ENCODE measurements at places on chromosomes 13 and 19.

- no peak for DNase-seq
Measured at GRCh38 chr19:29118389-29118788, 94.6 kb downstream of the UQCRFS1 start.

DNA sequence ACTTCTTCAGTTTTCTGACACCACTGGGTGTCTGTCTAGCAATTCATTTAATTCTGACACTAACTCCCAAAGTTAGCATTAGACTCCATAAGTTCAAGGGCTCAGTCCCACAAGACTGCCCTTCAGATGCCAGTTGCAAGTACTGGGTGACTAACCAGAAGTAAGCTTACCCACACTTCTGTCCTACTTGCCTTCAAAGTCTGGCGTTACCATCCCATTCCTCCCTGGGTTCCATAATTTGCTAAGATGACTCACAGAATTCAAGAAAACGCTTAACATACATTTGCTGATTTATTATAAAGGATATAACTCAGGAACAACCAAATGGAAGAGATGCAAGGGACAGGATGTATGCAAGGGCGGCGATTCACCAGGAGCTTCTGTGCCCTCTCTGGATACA is 45.5 kb upstream of the NPAS1 start:
- DNase-seq, result no peak

GRCh38 chr19:14577885-14578427 is 4.9 kb upstream of the CLEC17A start:
- DNase-seq, result no peak

DNA sequence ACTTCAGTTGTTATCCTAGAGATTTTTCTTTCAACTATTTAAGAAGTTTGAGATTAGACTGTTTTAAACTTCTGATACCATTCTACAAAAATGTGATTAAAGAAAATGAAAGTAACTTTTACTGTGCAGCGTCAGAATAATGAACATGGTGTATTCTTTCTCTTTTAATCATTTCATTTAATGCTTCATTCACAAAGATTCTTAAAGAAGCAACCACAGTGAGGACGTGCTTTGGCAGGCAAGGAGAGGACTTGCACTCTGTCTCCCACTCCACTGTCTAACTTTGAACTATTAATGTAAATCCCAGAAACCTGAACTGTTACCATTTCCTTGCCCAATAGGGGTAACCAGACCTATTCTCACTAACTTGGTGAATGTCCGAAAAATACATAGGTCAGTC is 137.0 kb downstream of the KCNRG start:
- no peak for DNase-seq

DNA sequence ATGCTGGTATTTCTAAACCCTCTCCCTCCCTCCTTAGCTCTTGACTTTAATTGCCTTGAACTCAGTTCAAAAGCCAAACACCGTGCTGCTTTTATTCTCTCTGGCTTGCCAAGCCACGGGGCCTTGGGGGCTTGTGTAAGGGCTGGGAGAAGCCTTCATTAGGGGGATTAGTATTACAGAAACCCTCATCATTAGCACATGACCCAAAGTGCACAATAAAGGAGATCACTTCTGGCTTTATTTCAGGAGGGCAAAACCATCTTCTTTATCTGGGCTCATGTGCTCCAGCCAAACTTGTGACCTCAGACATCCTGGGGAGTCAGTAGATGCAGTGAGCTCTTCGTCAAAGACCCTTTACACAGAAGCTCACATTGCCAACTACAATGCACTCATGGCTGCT is at the start of gene DCT:
DCT (minus strand) TSS at position 67 of the 400 bp plus-strand sequence. CDS start 427 bp downstream, outside the sequence.
- no peak for DNase-seq

- no peak for DNase-seq
Measured at GRCh38 chr19:38550376-38550775, 67.4 kb downstream of the MAP4K1 start.

- DNase-seq, result no peak
Measured at GRCh38 chr13:101751488-101751887, 299.0 kb downstream of the ITGBL1 start.

- peak; percentile 22 for DNase-seq
Measured at GRCh38 chr19:11767633-11768133, 883 bp downstream of the ZNF441 start.

- no peak for DNase-seq
Measured at GRCh38 chr19:48648134-48648533, 2.1 kb upstream of the CA11 start.

DNA sequence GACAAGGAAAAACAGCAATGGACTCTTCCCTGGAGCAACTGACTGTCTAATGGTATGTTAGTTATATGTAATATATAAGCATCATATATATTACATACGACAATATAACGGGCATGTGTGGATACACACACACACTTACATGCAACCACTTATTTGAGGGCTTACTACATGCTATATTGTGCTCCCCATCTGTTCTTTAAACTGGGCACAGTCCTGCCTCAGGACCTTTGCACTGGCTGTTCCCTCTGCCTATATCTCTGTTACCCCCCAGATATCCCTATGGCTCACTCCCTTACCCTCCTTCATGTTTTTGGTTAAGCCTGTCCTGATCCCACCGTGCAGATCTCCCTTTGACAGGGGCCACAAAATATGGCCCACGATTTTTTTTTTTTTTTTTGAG is 10.2 kb downstream of the TICAM1 start:
- no peak for DNase-seq

GRCh38 chr13:59721926-59722910 is 441.5 kb downstream of the DIAPH3 start:
- no peak for DNase-seq

DNA sequence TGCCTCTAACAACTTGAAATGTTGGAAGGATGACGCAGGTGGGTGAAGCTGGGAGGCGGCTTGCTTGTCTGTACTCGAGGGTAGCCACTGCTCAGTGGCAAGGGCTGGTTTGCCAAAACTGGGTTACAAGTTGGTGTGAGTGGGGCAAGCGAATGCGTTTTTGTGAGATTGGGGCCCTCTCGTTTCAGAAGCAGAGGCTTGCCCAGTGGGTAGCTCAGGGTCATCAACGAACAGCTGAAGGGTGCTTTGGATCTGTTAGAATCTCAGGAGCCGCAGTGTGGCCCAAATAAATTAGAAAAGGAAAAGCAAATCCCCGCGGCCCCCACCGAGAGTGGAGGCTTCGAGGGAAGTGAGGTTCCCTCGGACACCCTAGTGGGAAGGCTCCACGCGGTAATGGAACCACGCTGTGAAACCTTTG is 7.3 kb downstream of the ATP4B start:
- DNase-seq, result no peak

- DNase-seq, result no peak
Measured at GRCh38 chr13:60689571-60689970, 292.6 kb downstream of the TDRD3 start.

DNA sequence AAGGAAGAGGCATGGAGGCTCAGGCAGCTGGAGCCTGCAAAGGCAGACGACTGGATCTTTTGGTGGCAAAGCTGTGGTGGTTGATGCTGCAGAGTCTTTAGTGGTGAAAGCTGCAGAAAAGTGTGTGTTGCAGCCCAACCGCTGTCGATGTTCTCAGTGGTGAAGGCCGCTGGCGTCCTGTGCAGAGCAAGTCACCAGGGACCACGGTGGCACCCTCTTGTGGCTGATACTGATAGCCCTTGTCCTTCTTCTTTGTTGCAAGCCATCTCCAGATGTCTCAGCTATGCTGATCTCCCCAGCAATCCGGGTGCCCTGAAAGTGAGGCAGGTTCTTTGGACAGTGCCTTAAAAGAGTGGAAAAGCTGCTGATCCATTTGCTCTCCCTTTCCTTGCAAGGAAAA is 610.9 kb upstream of the PCDH9 start:
- no peak for DNase-seq
